Fibroblast of skin of left biceps (primary cell): ENCODE measurements at places on chromosomes 5 and 9.

DNA sequence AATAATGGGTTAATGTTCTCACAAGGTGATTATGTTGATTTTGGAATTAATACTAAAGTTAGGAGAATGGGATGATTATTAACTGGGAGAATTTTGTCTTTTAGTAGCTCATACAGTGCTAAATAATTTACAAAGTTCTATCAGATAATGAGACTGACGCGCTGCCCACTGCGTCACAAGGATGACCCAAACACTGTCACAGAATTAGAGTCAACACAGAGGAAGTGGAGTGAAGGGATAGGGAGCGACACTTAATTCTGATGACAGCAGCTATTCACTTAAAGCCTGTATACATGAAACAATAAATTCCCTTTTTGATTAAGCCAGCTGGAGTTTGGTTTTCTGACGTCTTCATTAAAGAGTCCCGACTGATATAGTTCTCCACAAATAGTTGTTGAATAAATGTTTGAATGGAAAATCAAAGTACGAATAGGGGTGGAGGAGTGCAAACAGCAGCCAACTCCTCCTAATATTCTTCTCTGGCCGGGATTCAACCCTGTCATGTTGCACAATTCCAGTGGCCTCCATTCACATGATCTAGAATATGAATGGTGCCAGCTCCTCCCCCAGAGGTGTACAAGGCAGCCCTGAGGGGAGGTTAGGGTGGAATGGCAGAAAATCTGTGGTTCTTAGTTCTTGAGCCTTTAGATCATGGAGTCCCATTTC lies 140.3 kb downstream of the PCSK1 start:
- no peak for DNase-seq

- DNase-seq: no peak
These were observed 359.0 kb downstream of the SLIT3 start for GRCh38 chr5:168941901-168942300.

DNA sequence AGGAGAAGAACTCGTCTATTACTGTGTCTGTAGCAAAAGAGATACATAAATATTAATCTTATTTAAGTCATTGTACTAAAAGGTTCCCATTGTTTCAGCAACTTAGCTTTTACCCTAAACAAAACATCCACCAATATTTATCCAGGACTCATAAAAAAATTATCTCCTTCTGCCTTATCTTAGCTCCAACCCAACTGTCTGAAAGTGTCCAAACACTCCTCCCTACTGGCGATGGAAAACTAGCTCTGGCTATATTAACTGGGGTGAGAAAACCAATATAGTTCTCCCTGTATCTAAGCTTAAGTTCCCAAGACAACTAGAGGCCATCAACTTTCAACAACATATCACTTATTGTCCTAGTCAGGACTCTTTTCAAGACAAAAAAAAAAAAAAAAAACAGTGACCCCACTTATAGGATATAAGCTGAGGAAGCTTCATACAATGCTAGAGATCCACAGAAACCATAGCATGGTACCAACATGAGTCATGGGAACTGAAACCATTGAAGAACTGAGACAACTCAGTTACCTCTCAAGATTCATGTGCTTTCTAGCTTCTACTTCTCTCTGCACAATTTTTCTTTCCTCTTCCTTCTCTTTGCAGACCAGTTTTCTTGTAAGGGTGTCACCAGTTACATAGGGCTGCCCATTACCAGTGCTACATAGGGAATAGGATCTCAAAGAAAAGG lies 150.7 kb upstream of the RASA1 start:
- DNase-seq: no peak

- DNase-seq: peak; percentile 94
These were observed 451.6 kb upstream of the CD180 start for GRCh38 chr5:67648201-67648671.

- DNase-seq: peak; percentile 29
These were observed at the start of gene SLC27A4 for GRCh38 chr9:128339761-128340690. TSS of gene SLC27A4 (plus strand) at chr9:128340527. CDS start at chr9:128343133, 2,606 bp downstream.

- no peak for DNase-seq
These were observed 25.6 kb downstream of the CARNMT1 start for GRCh38 chr9:75002422-75003023.

GRCh38 chr9:82882138-82882537 lies 180.8 kb downstream of the RASEF start:
- DNase-seq: no peak

DNA sequence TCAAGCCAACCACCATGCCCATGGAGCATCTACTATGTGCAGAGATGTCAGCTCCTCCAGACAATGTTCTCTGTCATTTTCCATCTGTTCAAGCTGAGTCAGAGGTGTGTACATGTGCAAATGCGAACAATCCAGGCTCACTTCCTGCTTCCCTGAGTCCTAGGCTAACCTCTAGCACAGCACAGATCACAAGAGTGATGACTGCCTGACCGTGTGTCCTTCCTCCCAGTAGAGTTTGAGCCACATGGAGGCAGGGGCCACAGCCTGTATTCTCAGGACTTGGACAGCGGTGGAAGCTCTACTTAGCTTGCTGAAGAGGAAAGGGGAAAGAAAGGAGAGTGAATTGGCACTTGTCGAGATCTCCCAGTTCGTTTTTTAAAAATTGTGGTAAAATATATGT lies 87.2 kb downstream of the KCNIP1 start:
- no peak for DNase-seq

- no peak for DNase-seq
These were observed 151.8 kb upstream of the GPR151 start for GRCh38 chr5:146667633-146668272.

GRCh38 chr9:20634895-20635294 lies 12.6 kb upstream of the MLLT3 start:
- no peak for DNase-seq

DNA sequence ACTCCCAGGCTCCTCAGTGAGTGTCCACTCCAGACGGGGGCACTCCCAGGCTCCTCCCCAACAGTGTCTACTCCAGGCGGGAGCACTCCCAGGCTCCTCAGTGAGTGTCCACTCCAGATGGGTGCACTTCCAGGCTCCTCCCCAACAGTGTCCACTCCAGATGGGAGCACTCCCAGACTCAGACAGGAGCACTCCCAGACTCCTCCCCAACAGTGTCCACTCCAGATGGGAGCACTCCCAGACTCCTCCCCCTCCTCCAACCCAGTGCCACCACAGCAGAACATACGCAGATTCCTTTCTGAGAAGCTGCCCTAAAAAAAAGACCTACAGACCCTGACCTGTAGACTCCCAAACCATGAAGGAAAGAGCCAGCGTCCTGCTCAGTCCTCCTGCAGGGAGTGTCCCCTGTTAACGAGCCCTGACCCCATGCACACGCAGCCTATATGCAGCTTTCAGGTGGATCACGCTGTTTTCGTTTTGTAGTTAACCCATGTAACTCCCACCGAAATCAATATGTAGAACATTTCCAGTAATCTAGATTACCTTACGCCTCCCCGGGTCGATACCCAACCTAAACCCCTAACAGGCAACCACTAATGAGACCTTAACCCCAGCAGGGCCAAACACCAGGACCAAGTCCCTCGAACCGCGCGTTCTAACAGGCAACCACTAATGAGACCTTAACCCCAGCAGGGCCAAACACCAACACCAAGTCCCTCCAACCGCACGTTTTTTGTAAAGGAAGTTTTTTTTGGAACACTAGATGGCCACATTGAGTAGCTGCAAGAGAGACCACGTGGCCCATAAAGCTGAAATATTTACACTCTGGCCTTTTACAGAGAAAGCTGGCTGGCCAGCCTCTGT lies 15.7 kb downstream of the PNPLA7 start:
- DNase-seq: peak; percentile 6
